ENCODE measurements at places on chromosomes 11 and 22. TPM values are rescaled to one million over a fixed set of nuclear protein-coding genes. Genes with fewer than 3 reads are reported as not detected.

TTC36 gene
- 3.2 TPM for total RNA-seq

GRAMD4 gene
- 48.8 TPM for total RNA-seq

TPBGL gene
- 0.17 TPM for total RNA-seq

GNG3 gene
- total RNA-seq: not detected

MCAM gene
- total RNA-seq: 1,172 TPM

AQP11 gene
- 0.68 TPM for total RNA-seq

KIAA1671 gene
- 57.7 TPM for total RNA-seq

PHF21B gene
- total RNA-seq: not detected

OR10D3 gene
- total RNA-seq: not detected

IRAG1 gene
- total RNA-seq: 0.79 TPM

TESMIN gene
- total RNA-seq: 2.4 TPM

KMT2A gene
- total RNA-seq: 49.6 TPM

MFRP gene
- total RNA-seq: not detected

SSTR3 gene
- not detected for total RNA-seq

LRRC56 gene
- total RNA-seq: 0.68 TPM

SYCE3 gene
- total RNA-seq: not detected

CFAP300 gene
- not detected for total RNA-seq

SWAP70 gene
- total RNA-seq: 152 TPM

GRM5 gene
- under 0.01 TPM for total RNA-seq

SCGB1A1 gene
- total RNA-seq: not detected

FLRT1 gene
- total RNA-seq: not detected

IFITM10 gene
- 0.33 TPM for total RNA-seq

BUD13 gene
- total RNA-seq: 17.2 TPM

IL18 gene
- total RNA-seq: 0.33 TPM

KDELR3 gene
- total RNA-seq: 30.6 TPM

SF1 gene
- total RNA-seq: 104 TPM

ADAMTS15 gene
- 4.6 TPM for total RNA-seq

P2RY6 gene
- total RNA-seq: 0.05 TPM

TRPM5 gene
- total RNA-seq: not detected

OR5A1 gene
- under 0.01 TPM for total RNA-seq

GLYATL2 gene
- total RNA-seq: not detected

CRYBB1 gene
- total RNA-seq: not detected

KRTAP5-10 gene
- not detected for total RNA-seq

IL18BP gene
- total RNA-seq: 4.6 TPM

HTR3A gene
- total RNA-seq: not detected

IFITM1 gene
- 0.37 TPM for total RNA-seq

TMEM191C gene
- 0.68 TPM for total RNA-seq

PATE2 gene
- not detected for total RNA-seq

ALDH3B1 gene
- 0.68 TPM for total RNA-seq

SLC16A8 gene
- total RNA-seq: 0.05 TPM

RIMBP3C gene
- total RNA-seq: 0.09 TPM

DGAT2 gene
- total RNA-seq: 2.1 TPM

KAT5 gene
- 38.5 TPM for total RNA-seq

SULT4A1 gene
- not detected for total RNA-seq

ZNRD2 gene
- total RNA-seq: 47.5 TPM

ALG12 gene
- total RNA-seq: 14.6 TPM

CTR9 gene
- 35.4 TPM for total RNA-seq

CHST1 gene
- 15.7 TPM for total RNA-seq

MUC2 gene
- not detected for total RNA-seq

TUBA8 gene
- total RNA-seq: 1.0 TPM

All from dermis blood vessel endothelial cell (primary cell).